ENCODE measurements at places on chromosomes 5 and 9.

DNA sequence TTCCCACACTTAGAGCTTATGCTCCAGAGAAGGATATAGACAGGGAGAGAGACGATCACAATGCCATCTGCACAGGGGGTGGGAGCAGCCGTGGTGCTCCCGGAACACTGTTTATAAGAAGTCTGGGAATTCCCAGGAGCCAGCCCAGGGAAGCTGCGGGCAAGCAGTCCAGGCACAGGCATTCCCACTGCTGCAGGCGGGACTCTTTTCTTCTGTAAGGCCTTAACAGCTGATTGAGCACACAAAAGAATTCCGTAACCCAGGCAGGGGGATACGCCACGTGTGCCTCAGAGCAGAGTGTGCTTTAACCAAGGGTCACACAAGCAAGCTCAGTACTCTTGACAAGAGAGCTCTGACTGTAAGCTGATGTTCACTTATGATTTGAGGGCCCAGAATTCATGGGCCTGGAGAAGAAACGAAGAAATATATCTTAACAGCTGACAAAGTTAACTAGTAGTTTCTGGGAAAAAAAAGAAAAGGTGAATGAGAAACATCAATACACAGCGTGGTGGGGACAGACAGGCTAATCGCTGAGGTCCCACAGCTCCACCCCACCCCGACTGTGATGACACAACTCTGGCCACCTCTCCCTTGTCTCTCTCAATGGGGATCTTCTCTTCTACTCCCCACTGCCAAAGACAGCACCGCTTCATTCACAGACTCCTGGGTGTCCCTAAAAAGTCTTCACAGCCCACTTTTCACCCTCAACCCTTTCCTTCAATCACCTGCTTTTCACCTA is 85.9 kb upstream of the SIMC1 start:
- no peak for DNase-seq

DNA sequence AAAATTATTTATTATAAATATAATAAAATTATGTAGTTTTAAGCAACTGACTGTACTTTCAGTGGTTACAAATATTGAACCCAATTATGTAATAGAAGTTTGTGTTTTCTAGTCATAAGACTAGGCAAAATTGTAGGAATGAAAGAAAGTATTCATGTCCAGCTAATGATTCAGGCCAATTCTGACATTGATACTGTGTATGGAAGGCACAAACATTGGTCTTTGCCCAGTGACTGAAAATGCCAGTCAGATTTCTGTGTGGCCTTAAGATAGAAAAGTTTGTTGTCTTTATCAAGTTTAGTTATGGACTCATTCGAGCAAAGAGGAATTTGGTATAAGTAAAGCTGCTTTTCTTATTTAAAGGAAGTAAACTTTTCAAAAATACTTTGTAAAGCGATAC is 60.3 kb downstream of the SLC12A2 start:
- no peak for DNase-seq

- DNase-seq, result no peak
These were observed 37.0 kb downstream of the HACD4 start for GRCh38 chr9:20994486-20994885.

DNA sequence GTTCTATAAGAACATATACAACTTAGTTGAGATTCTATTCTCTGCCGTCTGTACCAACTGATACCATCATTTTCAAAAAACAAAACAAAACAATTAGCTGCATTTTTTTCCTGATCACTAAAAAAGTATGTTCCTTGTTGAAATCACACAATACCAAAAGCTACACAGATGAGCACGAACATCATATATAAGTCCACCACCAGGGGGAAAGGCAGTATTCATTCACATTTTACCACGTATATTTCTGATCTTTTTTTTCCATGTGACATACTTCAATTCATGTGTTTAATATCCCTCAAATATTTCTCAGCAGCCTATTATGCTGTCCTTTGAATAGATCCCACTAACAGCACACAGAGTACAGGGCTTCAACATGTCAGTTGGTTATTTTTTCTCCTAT is 40.6 kb downstream of the IRX2 start:
- DNase-seq, result no peak

DNA sequence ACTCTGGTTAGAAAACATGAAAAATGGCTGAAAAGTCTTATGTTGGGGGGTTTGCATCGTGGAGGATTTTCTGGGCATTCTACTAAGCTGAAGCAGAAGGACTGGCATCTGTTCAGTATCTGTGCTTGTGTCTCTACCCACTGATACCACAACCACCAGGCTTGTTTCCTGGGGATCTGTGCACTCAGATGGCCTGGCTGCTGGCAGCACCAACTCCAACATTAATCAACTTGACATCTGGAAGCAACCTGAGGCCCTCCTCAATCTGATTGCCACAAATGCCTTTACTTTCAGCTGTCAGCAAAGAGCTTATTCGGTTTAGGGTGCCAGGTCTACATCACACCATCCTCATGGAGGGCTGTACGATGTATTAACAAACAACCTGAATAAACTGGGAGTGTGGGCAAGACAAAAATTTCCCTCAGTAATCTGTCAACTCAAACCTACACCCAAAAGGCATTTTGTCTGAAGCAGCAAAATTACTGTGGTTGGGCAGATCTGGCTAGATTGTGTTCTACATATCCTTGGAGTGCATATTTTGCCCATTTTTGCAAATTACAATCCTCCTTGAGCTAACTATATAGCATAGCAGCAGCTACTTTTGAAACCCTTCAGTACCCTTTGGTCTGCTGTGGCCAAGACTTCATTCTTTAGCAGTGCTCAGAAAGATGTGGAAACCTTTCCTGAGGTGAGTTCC is 74.6 kb downstream of the FOXD1 start:
- DNase-seq, result no peak

DNA sequence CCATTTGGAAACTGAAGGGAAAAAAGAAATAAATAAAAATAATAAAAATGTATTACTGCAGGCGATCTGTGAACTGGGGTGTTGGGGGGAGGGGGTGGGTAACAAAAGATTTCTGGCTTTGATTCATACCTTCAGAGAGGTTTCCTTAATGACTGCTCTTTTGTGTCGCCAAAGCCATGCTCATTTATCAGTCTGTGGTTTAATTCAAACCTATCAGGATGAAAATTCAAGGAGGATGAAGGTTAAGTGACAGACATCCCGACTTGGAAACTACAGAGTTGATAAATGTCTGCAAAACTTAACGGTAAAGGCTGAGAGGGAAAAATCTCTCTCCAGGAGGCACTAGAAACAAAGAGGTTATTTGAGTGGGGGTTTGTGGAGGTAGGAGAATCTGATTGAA is 278.2 kb downstream of the PSAT1 start:
- no peak for DNase-seq

GRCh38 chr9:125332527-125332926 is 70.9 kb downstream of the GAPVD1 start:
- no peak for DNase-seq

GRCh38 chr5:96528826-96529474 is 95.9 kb upstream of the PCSK1 start:
- no peak for DNase-seq

DNA sequence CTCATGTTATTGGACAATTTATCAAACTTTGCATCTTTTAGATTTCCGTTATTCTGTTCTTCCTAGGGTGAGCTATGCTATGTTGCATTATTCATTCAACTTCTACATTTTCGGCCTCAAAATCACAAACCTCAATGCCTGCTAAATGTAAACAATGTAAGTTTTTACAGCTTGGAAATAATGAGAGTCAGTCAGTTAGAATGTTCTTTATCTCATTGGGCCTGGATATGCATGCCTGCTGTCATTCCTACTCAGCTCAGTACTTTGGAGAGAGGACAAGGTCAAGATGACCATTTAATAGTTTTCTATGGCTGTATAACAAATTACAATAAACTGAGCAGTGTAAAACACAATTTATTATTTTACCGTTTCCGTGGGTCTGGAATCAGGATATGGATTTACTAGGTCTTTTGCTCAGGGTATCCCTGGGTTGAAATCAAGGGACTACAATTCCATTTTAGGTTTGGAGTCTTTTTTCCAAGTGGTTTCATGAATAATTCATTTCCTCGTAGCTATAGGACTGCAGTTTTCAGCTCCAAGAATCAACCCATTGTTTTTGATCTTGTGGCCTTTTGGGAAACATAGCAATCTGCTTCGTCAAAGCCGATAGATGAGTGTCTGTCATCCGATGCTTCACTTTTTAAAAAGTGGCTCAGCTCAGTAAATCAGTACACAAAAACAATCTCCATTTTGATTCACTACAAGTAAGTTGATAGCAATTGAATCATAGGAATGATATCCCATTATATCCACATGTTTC is 1143.2 kb upstream of the CDH6 start:
- DNase-seq, result no peak

DNA sequence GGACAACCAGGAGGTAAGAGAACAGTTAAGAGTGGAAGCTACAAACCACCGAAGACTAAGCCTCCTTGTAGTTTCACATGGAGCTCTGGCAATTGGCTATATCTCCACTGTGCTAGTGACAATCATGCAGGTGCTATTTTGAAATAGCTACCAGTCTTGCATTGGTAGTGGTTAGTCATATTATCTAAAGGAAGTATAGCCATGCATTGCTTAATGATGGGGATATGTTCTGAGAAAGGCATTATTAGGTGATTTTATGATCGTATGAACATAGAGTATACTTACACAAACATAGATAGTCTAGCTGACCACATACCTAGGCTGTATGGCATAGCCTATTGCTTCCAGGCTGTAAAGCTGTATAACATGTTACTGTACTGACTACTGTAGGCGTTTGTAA is 28.4 kb downstream of the HSDL2 start:
- no peak for DNase-seq

GRCh38 chr5:160197341-160198144 is 31.8 kb upstream of the FABP6 start:
- DNase-seq, result no peak

DNA sequence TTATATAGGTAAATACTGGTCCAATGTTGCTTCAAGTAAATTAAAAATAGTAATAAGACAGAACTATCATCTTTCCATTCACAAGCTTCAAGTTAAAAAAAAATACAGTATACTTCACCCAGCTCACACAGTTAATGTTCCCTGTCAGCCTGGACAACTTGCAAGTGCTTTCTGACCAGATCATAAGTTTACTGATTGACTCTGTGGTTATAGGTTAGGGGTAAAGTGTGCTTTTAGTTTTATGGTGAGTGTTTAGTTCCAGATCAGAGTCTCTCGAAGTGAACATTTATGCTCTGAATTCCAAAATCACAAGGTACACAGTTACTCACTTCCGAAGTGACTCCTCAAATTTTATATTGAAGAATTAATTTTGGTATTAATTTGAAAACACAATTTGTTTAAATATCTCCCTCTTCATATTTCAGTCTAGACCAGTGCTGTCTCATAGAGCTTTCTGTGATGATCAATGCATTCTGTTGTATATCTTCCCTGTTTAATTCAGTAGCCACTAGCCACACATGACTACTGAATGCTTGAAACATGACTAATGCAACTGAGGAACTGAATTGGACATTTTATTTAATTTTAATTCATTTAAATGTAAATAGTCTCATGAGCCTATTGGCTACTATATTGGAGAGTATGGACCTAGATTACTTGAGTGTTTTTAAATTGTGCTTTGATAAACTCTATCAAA is 90.7 kb downstream of the MEF2C start:
- no peak for DNase-seq

GRCh38 chr5:16602182-16602581 is 14.6 kb downstream of the RETREG1 start:
- no peak for DNase-seq

- DNase-seq, result no peak
These were observed 246.0 kb upstream of the KIF2A start for GRCh38 chr5:62059960-62060359.

DNA sequence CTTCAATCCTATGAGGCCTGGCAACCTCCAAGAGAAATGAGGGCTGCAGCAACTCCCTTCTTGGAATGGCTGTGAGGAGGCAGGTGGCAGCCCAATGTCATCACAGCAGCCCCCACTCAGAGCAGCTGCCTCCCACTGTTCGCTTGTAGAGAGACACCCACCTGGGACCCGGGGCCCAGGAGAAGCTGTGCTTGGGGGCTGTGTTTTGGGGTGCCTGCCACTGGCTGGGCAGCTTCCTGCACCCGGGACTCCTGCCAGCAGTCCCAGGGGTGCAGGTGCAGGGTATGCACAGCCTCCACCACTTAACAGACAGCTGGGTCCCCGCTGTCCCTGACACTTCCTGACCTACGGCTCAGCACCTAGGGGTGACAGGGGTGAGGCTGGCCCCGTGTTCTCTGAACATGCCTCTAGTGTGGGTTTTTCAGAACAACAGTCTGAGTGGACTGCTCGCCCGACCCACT is 26.2 kb downstream of the NIPAL4 start:
- no peak for DNase-seq

DNA sequence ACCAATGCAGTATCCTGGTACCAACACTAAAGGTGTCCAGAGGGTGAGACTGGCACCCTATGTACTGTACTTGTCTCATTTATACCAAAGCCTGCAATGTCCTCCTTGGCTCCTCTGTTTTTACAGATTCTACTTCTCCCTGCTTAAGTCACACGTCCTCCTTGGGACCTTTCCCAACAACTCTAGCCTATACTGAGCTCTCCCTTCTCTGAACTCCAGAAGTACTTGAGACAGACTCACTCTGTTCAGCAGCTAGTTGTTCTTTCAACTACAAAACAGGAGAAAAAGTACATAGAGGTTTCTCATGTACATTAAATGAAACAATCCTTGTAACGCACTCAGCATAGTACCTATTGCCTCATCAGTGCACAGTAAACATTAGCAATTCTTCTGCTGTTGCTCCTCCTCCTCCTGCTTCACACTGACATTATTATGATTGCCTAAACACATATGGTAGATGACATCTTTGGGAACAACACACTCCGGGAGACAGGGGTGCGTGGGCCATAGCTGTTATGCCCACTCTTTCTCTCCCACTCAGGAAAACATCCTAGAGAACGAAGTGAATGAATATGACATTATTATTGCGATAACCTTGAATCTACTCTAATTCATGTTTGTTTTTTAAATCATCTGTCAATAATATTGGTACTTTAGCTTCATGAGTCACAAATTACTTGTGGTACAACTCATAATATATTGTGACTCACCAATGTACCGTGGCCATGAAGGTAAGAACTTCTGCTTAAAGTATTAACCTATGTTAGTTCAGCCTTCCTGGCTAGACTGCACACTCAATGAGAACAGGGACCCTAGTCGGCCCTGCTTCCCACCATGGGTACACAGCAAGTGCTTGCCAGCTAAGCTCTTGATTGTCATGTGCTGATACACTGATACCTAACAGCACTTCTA is 180.3 kb upstream of the ADRA1B start:
- no peak for DNase-seq

GRCh38 chr5:54087436-54087835 is 222.9 kb downstream of the ARL15 start:
- no peak for DNase-seq

DNA sequence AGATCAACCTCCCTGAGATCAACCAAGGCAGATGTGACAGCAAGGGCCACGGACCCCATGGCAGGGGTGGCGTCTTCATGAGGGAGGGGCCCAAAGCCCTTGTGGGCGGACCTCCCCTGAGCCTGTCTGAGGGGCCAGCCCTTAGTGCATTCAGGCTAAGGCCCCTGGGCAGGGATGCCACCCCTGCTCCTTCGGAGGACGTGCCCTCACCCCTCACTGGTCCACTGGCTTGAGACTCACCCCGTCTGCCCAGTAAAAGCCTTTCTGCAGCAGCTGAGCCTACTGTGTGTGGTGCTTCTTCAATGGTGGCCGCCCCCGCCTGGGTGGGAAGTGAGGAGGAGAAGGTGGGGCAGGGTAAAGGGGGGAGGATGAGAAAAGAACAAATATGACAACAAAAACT is 8.3 kb downstream of the GPX3 start:
- DNase-seq, result no peak

- DNase-seq, result no peak
These were observed 510.5 kb downstream of the LRRC70 start for GRCh38 chr5:63089147-63089546.

GRCh38 chr5:92884469-92884868 is 696.5 kb downstream of the NR2F1-AS1 start:
- DNase-seq, result no peak

Data from stimulated activated naive CD4-positive, alpha-beta T cell treated with Interleukin-2 at 50 U/mL for 16 hours (primary cell).